ENCODE measurements at places on chromosomes 13 and 19.

- no peak for DNase-seq
Measured at GRCh38 chr19:16573925-16574324, 1.7 kb upstream of the SLC35E1 start.

GRCh38 chr13:39341251-39341650, 261.7 kb downstream of the LHFPL6 start:
- no peak for DNase-seq

GRCh38 chr13:35841060-35841521, 290.1 kb downstream of the DCLK1 start:
- no peak for DNase-seq

DNA sequence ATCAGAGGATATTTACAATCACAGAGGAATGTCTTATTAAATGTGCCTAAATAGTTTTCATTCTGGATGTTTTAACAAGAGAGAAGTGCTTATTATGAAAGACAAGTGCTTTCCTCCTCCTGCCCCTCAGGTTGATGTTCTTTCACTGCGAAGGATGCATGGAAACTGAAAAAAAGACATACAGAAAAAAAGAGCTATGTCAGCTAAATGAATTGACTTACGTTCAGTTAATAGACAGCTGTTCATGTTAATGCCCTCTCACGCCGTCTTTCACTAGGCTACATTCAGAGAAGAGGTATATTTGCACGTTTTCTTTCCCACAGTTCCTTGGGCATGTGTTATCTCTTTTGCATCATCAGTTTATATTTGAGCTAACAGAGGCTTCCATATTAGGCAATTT, 821.8 kb upstream of the PCDH9 start:
- DNase-seq, result no peak

- DNase-seq, result no peak
Measured at GRCh38 chr13:110195547-110196485, 111.1 kb downstream of the COL4A1 start.

DNA sequence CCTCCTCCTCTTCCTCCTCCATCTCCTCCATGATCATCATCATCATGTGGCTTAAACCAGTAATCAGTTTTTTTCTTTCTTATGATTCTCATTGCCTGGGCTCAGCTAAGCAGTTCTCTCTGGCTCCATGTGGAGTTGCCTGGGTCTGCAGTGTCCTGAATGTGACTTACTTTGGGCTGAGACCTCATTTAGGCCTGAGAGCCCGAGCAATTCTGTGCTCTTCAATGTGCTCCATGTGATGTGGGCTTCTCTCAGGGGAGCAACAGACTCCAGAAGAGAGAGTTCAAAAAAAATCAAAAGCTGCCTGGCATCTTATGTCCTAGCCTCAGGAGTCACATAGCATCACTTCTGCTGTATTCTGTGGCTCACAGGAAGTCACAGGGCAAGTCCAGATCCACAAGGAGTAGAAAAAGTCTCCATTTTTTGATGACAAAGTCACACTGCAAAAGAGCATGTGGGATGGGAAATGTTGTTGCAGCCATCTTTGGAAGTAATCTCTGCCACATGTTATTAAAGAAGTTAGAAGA, 128.7 kb downstream of the MAB21L1 start:
- DNase-seq, result no peak

DNA sequence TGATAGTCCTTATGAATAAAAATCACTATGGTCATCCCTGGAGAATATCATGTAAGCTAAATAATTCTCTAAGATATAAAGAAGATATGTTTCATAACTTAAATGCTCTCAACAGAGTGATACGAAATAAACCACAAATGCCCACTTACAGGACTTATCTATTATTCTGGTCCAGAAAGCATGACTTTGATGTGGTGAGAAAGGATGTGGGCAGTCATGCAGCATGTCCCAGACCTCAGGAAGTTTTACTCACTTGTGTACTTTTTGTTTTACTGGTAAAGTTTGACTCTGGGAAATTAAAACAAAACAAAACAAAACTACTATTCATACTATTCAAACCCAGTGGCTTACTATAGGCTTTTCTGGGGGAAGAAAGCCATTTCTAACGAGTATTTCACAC, 483.2 kb upstream of the SLITRK6 start:
- DNase-seq, result no peak

DNA sequence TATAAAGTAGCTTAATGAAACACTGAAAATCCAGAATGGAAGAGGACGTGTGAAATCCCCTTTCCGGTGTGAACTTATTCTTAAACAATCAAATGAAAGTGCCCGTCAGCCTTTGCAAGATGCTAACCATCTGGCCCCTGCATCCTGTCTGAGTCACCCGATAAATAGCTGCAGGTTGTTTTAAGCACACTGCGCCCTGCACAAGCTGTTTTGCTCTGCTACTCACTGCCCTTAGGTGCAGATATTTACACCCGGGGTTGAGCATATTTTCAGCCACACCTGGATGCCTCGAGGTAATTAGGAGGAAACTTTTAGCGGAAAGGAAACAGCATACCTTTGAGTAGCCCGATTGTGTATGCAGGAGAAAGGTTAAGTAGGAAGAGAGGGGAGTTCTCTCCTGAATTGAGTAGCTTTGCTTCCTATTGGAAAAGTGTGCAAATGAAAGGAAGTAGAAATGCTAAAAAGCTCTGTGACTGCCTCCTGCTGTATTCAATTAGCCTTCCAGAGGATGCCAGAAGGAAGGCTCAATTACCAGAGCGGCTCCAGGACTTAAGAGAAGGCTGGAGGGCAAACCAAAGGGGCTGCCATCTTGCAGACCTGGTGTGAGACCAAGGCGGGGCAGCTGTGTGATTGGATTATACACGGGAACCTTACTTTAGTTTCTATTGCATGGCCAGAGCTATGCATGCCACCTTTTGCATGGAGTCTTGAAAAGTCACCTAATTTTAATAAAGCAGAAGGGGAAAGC, 42.5 kb downstream of the IRS2 start:
- DNase-seq, result no peak

All from cortex of kidney (tissue), 1 donor.